ENCODE measurements at places on chromosomes 5 and 9.

- no peak for DNase-seq
Measured at GRCh38 chr9:7347556-7347955, 452.0 kb downstream of the DMAC1 start.

- DNase-seq, result no peak
Measured at GRCh38 chr9:135016037-135016640, 71.3 kb upstream of the OLFM1 start.

GRCh38 chr5:163943546-163943945 is 438.1 kb downstream of the MAT2B start:
- DNase-seq, result no peak

GRCh38 chr5:124599028-124599973 is 147.1 kb downstream of the ZNF608 start:
- DNase-seq, result no peak

GRCh38 chr5:6405591-6405990 is 27.2 kb upstream of the MED10 start:
- DNase-seq, result no peak

- no peak for DNase-seq
Measured at GRCh38 chr9:84152204-84152603, 171.6 kb downstream of the RMI1 start.

GRCh38 chr9:120001536-120001935 is 578.4 kb downstream of the CDK5RAP2 start:
- DNase-seq, result no peak

GRCh38 chr5:123157791-123158581 is 68.9 kb downstream of the PRDM6 start:
- no peak for DNase-seq

GRCh38 chr9:102209176-102209575 is 470.7 kb upstream of the GRIN3A start:
- DNase-seq, result no peak

- DNase-seq, result no peak
Measured at GRCh38 chr5:2194949-2195348, 312.2 kb upstream of the IRX4 start.

GRCh38 chr9:109001275-109001676 is 12.0 kb downstream of the CTNNAL1 start:
- DNase-seq, result no peak

- DNase-seq, result no peak
Measured at GRCh38 chr9:134282138-134282650, 44.1 kb upstream of the RXRA start.
